ENCODE measurements at places on chromosomes 12 and 14.
A peak's percentile ranks its signal among the peaks of the same experiment; 100 is the strongest.

DNA sequence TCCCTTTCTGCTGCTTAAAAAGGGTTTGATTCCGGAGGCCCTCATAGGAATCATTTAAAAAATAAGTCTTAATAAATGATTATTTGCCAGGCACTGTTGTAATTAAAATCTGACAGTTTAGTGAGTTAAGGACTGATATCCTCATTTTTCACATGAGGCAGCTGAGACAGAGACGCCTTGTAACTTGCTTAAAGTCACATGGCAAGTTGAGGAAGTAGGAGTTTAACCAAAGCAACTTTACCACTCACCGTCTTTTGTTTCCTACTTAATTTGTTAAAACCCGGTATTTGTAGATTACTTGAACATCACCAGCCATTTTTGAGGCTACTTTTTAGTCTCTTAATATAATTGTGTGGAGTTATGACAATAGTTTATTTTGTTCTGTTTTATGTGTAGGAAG lies 2.4 kb downstream of the TIGAR start:
- DNase-seq: no peak

GRCh38 chr12:75975702-75976101 lies 55.9 kb downstream of the PHLDA1 start:
- DNase-seq: no peak

DNA sequence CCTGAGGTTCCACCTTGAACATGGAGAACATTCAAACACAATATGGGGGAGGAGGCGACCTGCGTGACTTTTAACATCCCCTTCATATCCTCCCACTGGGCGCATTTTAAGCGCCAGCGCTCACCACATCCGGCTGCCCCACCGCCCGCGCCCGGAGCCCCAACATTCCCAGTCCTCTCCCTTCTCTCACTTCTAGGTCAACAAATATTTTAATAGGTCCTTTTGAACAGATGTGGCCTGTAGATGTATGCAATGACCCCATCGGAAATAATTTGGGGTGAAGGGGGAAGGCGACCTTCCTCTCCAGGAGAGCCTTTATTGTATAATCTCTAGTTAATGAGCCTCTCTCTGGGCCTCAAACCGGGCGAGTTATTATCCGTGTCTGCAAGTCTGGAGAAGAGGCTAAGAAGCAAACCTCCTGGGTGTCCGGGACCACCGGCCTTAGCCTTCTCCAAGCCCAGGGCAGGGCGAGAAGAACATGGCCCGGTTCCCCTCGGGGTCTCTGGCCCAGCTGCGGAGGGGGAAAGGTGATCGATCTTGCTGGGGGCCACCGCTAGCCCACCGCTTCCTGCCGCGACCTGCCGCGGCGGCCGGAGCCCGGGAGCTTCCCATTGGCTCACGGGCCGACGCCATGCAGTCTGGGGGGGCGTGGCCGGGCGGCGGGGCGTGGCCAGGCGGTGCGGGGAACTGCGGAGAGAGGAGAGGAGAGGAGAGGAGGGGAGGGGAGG lies 83.2 kb upstream of the HMGA2 start:
- DNase-seq: peak; percentile 72

DNA sequence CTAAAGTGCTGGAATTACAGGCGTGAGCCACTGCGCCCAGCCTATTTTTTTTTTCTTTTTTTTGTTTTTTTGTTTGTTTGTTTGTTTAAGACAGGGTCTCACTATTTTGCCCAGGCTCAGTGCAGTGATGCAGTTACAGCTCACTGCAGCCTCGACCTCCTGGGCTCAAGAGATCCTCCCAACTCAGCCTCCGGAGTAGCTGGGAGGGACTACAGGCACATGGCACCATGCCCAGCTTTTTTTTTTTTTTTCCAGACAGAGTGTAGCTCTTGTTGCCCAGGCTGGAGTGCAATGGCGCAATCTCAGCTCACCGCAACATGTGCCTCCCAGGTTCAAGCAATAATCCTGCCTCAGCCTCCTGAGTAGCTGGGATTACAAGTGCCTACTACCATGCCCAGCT lies 5.8 kb upstream of the ITFG2 start:
- DNase-seq: no peak

GRCh38 chr12:43282106-43282505 lies 269.9 kb downstream of the ADAMTS20 start:
- peak; percentile 22 for DNase-seq

DNA sequence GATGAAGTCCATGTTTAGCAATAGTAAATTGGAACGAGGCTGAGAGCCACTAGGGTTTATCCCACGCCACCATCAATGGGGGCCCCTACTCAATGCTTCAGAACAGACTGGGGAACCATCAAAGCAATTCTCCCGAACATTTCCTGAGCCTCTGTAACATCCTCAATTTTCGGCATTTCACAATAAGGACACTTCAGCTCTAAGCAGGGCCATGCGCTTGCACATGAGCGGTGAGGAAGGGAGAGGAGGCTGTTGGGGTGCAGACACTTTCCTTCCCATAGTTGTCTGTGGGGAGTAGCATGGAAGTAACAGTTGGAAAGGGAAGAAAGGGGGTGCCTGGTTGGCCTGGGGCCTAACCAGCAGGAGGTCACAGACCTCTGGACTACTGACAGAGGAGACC lies 129.9 kb upstream of the PRMT8 start:
- no peak for DNase-seq

GRCh38 chr14:92844204-92844603 lies 50.1 kb downstream of the GOLGA5 start:
- DNase-seq: no peak

- DNase-seq: peak; percentile 80
Measured at GRCh38 chr12:124771462-124772288, 92.0 kb downstream of the SCARB1 start.

- no peak for DNase-seq
Measured at GRCh38 chr14:69987406-69988121, 108.3 kb downstream of the SMOC1 start.

- DNase-seq: no peak
Measured at GRCh38 chr12:95184121-95184520, 33.1 kb downstream of the FGD6 start.

DNA sequence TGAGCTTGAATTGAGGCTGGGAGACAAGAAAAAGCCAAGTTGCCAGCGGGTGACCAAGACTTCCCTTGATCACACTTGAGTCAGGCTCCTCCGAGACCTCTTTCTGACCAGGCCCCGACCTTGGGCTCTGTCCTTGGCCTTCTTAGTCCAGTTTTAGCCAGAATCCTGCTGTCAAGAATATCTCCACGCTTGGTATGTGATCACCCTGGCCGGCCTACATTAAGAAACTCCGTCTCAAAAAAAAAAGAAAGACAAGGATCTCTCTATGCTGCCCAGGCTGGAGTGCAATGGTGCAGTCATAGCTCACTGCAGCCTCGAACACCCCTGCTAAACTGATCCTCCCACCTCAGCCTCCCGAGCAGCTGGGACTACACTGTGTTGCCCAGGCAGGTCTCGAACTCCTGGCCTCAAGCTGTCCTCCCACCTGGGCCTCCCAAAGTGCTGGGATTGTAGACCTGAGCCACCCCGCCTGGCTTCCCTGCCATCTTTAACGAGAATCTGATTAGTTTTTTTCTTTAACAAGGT lies 1.0 kb upstream of the ITPK1 start:
- DNase-seq: no peak

- DNase-seq: no peak
Measured at GRCh38 chr14:60064491-60065072, 27.1 kb upstream of the PCNX4 start.

DNA sequence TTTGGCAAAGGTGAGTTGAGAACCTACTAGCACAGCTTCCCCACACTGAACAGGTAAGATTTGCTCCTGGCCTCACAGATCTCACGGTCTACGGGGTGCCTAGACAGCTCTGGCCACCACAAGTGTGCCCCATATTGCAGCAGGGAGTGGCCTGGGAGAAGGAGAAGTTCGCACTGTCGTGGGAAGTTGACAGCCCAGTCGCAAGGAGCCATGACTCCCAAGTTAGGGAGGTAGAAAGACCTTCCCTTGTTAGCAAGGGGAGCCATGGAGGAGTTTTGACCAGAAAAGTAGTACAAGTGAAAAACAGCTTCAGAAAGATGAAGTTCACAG lies 316.3 kb downstream of the BCL11B start:
- no peak for DNase-seq

DNA sequence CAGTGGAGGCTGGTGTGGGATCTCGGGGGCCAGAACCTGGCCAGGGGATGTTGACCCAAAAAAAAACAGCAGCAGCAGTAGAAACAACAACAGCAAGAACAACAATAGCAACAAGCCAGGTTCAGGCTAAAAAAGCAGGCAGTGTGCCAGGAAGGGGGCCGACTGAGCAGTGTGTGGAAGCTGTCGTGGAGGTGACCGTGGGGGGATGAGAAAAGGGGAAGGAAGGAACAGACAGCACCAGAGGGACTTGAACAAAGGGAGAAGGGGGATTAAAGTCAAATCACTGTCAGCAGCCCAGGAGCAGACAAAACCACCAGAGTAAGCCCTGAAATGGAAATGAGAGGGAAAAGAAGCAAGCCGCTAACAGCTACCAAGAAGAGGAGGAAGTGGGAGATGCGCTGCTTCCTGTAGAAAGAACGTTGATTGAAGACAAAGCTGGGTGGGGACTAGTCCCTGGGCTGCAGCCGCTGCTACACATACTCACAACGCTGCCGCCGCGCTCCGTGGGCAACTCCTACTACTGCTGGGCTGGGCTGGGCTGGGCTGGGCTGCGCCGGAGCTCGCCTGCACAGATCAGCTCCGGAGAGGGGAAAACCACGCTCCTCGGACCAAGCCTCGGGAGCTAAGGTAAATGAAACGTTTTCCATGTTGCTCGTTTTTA lies at the start of gene GNG2:
Gene GNG2 (plus strand): TSS at position 449 of the 661 bp plus-strand sequence. CDS start 90,067 bp downstream, outside the sequence.
- DNase-seq: peak; percentile 62

DNA sequence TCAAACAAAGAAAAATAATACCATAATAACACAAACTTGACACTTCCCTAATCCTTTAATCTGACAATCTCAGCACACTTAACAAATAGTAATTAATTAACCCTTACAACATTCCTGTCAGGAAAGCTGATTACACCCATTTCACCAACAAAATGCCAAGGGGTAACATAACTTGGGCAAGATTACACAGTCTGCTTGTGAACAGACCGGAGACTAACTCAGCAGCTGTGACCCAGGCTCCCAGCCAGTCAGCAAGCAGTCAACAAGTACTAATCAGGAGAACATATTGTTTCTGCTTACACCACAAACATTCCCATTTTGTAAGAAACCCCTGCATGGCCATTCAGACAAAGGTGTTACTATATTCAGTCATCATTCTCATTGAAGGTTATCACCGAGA lies 592.5 kb upstream of the FLRT2 start:
- DNase-seq: peak; percentile 90

GRCh38 chr12:103102225-103102744 lies 144.8 kb downstream of the ASCL1 start:
- no peak for DNase-seq

DNA sequence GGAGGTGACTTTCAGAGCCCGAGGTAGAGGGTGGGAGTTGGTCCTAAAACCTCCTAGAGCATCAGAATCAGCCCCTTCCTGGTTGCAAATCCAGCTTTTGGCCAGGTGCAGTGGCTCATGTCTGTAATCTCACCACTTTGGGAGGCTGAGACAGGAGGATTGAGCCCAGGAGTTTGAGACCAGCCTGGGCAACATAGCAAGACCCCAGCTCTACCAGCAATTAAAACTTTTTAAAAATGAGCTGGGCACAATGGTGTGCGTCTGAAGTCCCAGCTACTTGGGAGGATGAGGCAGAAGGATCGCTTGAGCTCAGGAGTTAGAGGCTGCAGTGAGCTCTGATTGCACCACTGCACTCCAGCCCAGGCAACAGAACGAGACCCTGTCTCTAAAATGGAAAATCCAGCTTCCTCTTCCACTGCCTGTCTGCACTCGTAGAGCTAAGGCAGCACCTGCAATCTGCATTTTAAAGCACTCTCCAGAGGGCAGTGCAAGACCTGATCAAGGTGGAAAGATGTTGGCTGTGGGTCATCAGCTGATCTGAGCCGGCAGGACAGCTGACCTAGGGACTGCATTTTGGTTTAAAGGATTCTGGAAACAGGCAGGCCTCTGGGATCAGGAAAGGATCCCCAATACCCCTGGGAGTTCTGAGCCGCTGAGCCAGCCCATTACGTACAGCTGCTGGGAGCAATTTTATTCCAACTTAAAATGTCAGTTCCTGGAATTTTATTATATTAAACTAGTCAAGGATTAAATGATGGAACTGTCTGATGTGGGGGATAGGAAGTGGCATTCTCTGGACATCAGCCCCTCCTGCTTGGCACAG lies 1.8 kb upstream of the TESC start:
- no peak for DNase-seq

GRCh38 chr12:111578971-111579340 lies 20.2 kb downstream of the ATXN2 start:
- no peak for DNase-seq

DNA sequence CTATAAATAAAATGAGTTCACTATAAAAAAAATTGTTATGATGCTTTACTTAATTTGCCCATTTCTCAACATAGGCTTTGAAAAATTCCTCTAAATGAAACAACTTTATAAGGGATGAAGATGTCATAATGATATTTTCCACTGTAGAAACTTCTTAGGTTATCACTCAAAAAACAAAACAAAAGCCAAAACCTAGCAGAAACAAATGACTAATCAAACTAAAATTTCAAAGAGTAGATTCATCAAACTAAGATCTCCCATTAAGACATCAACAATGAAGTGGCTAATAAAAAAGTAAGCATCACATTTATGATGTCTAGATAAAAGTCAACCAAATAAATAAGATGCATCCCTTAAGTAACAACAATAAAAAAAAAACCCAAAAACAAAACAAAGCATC lies 36.9 kb upstream of the TTC7B start:
- no peak for DNase-seq

- DNase-seq: no peak
Measured at GRCh38 chr14:51824191-51824590, 36.2 kb upstream of the GNG2 start.

DNA sequence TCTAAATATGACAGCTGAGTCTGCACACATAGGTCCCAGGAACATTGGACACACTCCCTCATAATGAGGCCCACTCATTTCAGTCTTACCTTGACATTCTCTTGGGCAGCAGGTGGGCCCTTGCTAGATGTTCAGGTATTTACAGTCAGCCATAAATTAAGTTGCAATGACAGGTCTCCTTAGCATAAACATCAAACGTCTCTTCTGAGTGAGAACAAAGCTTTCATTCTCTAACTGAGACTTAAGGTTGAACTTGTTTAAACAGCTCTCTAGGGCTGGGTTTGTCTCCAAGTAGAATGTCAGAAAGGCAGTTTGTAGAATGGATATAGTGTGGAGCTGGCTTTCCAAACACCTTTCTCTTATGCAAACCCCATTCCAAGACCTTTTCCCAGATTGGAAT lies 10.3 kb downstream of the ACVR1B start:
- DNase-seq: no peak

DNA sequence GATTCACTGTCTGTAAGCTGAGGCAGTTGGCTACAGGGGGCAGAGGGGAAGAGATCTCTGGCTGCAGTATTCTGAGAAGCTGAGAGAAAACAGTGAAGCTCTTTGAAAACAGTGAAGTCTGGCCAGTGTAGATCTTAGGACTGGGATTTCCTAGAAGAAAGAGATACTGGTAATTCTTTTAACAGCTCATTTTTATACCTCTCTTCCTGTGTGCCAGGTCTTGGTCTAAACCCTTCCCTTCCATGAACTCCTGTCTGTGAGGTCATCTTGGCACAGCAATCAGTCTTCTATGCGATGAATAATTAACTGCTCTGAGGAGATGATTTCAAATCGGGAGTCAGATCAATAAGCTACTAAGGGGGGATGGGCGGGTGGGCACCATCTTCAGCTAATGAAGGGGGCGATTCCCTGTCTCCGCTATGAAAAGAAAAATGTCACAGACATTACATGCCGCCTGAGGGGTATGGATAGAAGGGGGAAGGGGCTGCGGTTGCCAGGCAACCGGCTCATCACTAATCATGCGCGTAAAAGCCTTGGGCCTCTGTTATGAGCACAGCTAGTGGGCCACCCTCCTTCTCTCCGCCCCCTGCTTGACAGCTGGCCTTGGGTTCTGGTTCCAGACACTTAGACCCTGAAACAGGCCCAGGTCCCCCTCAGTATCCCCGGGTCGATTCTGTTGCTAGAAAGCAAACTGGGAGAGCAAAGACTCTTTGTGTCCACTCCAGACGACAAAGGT lies 75.3 kb upstream of the CEP83 start:
- peak; percentile 56 for DNase-seq

Data from NCI-H524 (cell line).